A375 (cell line): ENCODE measurements at places on chromosomes 7 and 10. TPM values are rescaled to one million over a fixed set of nuclear protein-coding genes. Genes with fewer than 3 reads are reported as not detected.

Gene ARMH3
- total RNA-seq: 9.6 and 11.7 TPM in 2 replicates

Gene TMEM130
- total RNA-seq: 0.15 and 0.19 TPM in 2 replicates

Gene GBX1
- not detected in 2 replicates for total RNA-seq

Gene SRRM3
- total RNA-seq: 2.6 and 4.2 TPM in 2 replicates

Gene FGL2
- not detected in 2 replicates for total RNA-seq

Gene ADRA2A
- 0.21 TPM in 1 of 2 replicates, not detected in the other for total RNA-seq

Gene CNTNAP2
- 0.57 and 0.69 TPM in 2 replicates for total RNA-seq

Gene PNLIPRP3
- 0.03 TPM in 1 of 2 replicates, not detected in the other for total RNA-seq

Gene POM121C
- 15.7 and 18.4 TPM in 2 replicates for total RNA-seq

Gene MEOX2
- total RNA-seq: 45.1 and 52.5 TPM in 2 replicates

Gene PCLO
- 5.9 and 6.8 TPM in 2 replicates for total RNA-seq

Gene ANXA8
- 0.21 and 0.34 TPM in 2 replicates for total RNA-seq

Gene WNT16
- 0.08 TPM in 1 of 2 replicates, not detected in the other for total RNA-seq

Gene NODAL
- total RNA-seq: not detected in 2 replicates

Gene HOXA4
- 2.9 and 4.0 TPM in 2 replicates for total RNA-seq

Gene CLCN1
- total RNA-seq: not detected in 2 replicates

Gene OPN4
- total RNA-seq: not detected in 2 replicates

Gene AKR1C3
- 10.6 and 12.9 TPM in 2 replicates for total RNA-seq

Gene FEZF1
- total RNA-seq: 0.04 and 0.08 TPM in 2 replicates

Gene FAM25A
- not detected in 2 replicates for total RNA-seq

Gene PPP1R17
- total RNA-seq: not detected in 2 replicates

Gene EXOC6
- total RNA-seq: 10.4 and 12.0 TPM in 2 replicates
